ENCODE measurements at places on chromosomes 7 and 10.
A peak's percentile ranks its signal among the peaks of the same experiment; 100 is the strongest.

- no peak for DNase-seq
Measured at GRCh38 chr10:79492839-79493238, 19.5 kb upstream of the EIF5AL1 start.

- no peak for DNase-seq
Measured at GRCh38 chr10:72162978-72163377, 52.8 kb upstream of the ANAPC16 start.

DNA sequence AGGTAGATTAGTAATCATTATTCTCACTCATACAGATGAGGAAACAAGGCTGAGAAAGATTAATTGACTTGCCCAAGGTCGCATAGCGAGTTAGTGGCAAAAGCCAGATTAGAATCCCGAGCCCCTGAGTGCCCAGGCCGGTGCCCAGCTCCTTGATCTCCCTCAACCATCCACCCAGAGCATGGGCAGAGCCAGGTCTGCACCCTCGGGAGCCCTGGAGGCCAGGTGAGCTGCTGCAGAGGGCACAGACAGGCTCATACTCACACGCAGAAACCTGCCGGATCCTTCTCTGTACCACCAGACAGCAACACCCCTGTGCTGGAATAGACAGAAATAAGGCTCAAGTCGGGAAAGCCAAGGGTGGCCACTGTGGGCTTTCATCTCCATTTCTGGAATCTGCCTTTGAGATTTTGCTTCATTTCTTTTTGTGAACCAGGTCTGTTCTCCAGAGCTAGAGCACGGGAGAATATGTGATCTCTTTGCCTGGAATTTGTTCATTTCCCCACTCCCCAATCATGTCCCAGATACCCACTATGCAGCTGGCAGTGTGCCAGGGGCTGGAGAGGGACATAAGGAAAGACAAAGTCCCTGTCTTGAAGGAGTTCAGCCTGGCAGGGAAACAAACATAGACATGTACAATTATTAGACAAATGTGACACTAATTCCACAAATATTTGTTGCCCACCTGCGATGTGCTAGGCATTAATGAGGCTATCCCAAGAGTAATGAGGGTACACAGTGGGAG, 5.5 kb downstream of the AFAP1L2 start:
- no peak for DNase-seq

- DNase-seq: no peak
Measured at GRCh38 chr7:48004638-48005037, 24.3 kb downstream of the SUN3 start.

DNA sequence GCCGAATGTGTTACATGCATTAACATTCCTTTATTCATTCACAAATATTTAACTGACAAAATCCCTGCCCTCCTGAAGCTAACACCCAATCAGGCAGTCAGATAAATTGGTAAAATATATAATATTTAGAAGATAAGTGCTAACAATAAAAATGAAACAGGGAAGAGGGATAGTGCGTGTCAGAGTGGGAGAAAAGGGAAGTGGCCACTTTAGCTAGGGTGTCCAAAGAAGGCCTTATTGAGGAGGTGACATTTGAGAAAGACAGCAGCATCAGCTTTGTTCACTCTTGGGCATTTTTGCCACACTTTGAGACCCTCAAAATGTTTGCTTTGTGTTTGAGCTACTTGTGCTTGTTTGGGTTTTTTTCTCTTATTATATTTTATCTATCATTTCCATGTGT, 317.8 kb downstream of the SNX13 start:
- no peak for DNase-seq

DNA sequence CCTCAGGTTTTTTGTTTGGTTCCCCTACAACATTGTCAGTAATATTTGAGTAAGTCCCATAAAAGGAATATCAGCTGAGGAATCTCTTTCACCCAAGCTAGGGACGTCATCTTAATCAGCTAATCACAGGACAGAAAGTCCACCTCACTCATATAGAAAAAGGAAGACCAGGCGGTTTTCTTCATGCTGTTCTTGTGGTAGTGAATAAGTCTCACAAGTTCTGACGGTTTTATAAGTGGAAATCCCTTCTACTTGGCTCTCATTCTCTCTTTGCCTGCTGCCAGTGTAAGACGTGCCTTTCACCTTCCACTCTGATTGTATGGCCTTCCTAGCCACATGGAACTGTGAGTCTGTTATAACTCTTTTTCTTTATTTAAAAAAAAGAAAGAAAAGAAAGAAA, 308.1 kb upstream of the PFKP start:
- DNase-seq: no peak

DNA sequence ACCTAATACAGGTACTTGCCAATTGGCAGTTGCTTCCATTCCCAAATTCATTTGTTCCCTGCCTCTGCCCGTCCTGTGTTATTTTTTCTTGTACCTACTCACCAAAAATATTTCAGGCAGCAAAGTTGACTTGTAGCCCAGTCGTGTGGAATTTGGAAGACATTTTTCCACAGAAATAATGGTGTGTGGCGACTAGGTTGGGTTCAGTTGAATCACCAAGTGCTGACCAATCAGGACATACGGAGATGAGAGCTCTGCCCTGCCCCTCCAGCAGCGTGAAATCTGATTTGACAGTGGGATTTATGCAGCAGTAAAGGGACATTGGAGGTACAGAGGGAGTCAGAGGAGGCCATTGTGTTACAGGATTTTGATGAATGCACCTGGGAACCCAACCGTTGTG, 216.9 kb downstream of the CCDC3 start:
- no peak for DNase-seq

GRCh38 chr10:61481597-61481996, 28.4 kb upstream of the TMEM26 start:
- DNase-seq: no peak

GRCh38 chr10:62082729-62083411, 181.4 kb downstream of the ARID5B start:
- no peak for DNase-seq

GRCh38 chr7:157710396-157710795, 373.6 kb downstream of the DNAJB6 start:
- no peak for DNase-seq

GRCh38 chr10:76624470-76624869, 1013.1 kb downstream of the KCNMA1 start:
- no peak for DNase-seq

GRCh38 chr10:91621483-91622113, 11.3 kb downstream of the PPP1R3C start:
- DNase-seq: no peak

GRCh38 chr7:1314908-1315450, 82.3 kb downstream of the UNCX start:
- no peak for DNase-seq

GRCh38 chr7:92436612-92437445, 10.5 kb upstream of the GATAD1 start:
- DNase-seq: no peak

GRCh38 chr10:74871595-74872382, 45.4 kb downstream of the KAT6B start:
- no peak for DNase-seq

DNA sequence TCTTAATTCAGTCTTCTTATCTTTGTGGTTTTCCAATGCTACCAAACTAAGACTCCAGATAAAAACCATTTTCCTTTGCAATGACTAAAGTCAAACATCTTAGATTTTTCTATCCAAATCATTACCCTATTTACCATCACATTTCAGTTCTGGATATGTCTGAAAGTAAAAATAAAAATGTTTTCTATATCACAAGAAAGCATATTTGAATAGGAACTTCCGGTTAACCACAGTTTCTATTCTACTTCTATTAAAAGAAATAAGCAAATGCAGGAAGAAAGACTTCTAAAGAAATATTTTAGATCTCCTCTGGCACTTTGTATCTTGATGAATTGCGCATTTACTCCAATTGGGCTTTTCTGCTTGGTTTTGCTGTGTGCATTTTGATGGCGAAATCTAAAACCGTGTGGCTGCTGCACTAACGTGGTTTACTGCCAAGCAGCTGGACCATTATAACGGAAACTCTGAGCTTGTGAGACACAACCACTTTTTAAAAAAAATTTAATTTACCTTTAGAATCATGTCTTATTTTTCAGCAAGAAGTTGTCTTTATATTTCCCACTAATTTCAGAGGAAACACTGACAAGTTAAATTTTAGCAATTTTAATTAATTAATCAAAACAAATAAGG, 146.1 kb downstream of the VPS50 start:
- no peak for DNase-seq

DNA sequence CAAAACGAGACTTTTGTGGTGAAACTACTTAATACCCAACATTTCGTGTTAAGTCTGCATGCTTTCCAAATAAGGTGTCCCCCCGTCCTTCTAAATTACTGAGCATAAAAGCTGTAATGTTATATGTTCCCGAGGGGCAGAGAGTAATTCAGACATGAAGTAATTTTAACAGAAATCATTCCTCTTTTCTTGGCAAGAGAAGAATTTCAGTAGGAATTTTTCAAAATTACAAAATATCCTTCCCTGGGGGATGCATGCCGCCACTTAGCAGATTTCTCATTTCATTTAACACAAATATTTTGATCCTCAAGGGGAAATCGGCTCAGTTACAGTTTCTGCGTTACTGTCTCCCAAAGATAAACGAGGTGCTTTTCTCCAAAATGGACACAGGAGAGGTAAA, 213.2 kb upstream of the RHOBTB1 start:
- no peak for DNase-seq

- no peak for DNase-seq
Measured at GRCh38 chr10:12508165-12508564, 158.8 kb downstream of the CAMK1D start.

DNA sequence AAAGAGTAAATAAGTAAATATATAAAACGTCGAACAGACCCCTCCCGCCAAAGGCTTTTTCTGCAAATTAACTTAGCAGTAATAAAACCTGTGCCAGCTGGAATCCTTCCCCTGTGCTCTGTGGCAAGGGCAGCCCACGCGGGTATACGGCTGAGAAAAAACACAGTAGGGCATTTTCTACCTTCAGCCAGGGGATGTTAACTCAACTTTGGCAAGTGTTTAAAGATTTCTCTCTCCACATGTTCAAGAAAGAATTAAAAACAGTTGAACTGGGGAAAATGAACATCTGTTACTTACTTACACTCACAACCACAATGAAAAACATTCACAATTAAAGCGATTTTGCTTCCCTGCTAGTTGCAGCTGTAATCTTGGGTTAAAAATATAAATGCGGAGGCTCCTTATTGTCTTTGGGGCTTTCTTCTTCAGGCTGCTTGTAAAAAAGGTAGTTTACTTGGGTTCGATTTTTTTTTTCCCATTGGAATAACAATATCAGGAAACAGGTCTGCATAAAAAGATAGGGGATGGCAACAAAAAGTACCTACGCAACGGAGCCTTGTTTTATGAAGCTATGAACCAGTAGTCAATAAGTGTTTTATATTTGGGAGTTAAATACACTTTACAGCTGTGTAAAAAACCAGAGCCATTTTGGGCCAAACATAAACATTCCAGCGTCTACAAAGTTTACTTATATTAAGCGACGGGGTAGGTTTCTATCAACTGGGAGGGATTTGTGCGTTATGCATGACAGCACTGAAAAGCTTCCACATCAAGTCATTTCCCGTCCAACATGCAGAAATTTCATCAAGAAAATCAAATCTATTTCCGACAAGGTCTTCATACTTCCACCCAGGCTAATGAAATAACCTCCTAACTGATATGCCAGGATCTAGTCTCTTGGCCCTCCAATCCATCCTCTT, 132.7 kb downstream of the TAX1BP1 start:
- DNase-seq: no peak

- DNase-seq: no peak
Measured at GRCh38 chr7:116433246-116433645, 66.3 kb upstream of the CAV2 start.

DNA sequence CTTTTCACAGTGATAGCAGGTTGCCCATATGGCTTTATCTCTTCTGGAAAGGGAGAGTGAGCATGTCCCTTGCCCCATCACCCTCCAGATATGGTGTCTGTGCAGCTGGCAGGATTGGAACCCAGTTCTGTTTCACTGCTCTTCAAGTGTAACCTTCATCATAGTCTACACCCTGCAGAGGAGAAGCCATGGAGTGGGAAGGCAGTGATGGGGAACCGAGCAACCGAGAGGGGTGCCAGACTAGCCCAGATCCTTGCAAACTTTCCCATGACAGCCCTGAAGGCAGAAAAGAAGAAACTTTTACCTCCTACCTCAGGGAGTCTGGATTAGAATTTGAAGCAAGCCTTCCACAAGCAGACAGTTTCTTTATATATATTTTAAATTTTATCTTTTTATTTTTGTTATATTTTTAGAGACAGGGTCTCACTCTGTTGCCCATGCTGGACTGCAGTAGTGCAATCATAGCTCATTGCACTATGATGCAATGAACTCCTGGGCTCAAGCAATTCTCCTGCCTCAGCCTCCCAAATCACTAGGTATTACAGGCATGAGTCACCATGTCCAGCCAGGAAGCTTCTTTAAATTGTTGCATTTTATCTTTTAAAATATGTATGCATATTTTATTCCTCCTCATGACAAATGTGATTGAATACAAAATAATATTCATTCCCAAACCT, 133.3 kb downstream of the KCNMA1 start:
- no peak for DNase-seq

- DNase-seq: no peak
Measured at GRCh38 chr7:101823096-101823495, 5.7 kb downstream of the CUX1 start.

DNA sequence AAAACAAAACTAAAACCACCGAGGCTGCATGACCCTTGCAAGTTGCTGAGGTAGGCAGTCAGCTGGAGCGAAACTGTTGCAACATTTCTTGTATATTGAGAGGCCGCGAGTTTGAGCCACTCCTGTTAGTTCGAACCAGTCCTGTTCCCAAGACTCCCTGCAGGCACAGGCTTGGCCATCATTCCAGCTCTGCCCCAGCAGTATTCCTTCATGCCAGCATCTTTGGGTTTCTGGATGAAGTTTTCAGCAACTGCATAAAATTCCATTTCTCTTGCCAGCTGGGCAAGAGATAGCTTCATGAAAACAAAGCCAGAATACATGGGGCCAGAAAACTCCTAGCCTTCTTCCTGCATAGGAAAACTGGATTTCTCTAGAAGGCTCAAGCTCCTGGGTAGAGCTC, 207.6 kb downstream of the FRMD4A start:
- DNase-seq: no peak

GRCh38 chr7:7521259-7521658, 14.4 kb downstream of the COL28A1 start:
- DNase-seq: peak; percentile 6

DNA sequence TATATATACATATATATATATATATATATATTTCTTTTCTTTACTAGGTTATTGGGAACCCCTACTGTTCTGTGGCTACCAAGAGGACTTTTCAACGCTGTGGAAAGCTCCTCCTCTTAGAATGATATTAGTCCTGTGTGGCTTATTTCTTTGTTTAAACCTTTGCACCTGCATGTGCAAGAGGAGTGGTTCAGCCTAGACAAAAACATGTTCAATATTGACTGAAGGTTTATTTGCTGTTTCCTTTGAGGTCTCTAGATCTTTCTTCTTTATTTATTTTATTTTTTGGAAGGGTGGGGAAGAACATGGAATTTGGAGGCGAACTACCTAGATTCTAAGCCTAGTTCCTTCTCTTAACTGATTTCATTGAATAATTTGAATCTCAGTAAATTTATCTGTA, 118.1 kb downstream of the GNAT3 start:
- no peak for DNase-seq

DNA sequence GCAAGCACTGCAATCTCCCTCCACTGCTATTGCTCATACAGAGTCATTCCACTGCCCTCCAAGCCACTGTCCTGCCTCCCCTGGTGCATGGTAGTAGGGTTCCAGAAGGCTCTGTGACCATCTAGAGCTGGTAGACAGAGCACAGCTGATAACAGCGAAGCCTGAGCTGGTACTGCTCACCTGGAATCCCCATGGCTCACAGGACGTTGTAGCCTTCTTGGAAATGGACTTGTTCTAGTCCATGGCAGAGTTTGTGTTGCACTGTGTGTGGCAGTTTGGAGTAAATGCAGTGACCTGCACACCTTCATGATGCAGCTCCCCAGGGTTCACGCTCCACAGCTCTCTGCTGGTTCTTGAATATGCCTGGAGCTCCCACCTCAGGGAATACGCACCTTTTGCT, 67.0 kb downstream of the ITGA8 start:
- DNase-seq: no peak

All from K562 (cell line).